Uterus (tissue), 4 donors: ENCODE measurements at places on chromosomes 12 and 14.

GRCh38 chr12:113980537-113981337, 14.6 kb upstream of the RBM19 start:
- peak; percentile 24 for DNase-seq

GRCh38 chr12:56145217-56145616, 7.2 kb upstream of the MYL6B start:
- no peak for DNase-seq

DNA sequence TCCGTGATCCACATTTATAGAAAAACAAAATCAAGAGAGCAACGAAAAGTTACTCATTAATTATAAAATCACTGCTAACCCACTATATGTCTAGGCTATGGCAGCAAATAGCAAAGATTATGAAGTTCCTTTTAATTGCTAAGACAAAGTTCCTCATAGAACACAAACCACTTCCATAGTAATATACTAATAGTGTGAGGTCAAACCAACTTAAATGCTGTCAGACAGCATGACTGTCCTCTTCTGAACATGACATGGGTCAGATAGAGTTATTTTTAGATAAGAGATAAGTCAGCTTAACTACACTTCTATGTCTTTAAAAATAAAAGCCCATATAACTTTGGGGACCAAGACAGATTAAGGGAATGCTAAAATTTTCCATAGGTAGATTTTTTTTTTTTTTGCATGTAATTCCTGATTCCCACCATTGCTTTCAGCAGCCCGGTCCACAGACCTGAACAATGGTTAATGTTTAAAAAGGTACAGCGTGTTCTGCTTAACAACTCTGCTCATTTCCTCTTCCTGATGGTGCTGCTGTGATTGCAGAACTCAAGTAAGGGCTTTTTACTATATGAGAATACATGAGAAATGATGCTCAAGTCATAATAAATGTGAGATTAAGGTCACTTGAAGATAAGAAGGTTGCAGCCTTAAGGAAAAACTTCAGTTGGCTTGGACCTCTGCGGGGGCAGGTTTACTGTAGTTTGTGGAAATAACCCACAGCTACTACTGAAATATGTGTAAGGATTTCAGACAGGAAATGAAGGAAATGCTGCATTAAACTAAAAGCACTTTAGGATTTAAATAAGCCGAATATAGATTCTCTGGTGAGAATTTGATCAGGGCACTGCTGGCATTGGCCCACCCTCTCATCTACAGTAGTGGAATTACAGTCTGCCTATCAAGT, 37.7 kb upstream of the DUSP6 start:
- peak; percentile 23 for DNase-seq

GRCh38 chr12:112573141-112573540, 154.4 kb downstream of the PTPN11 start:
- DNase-seq, result no peak
